ENCODE measurements at places on chromosomes 11 and 22. TPM values are rescaled to one million over a fixed set of nuclear protein-coding genes. Genes with fewer than 3 reads are reported as not detected.

DNA sequence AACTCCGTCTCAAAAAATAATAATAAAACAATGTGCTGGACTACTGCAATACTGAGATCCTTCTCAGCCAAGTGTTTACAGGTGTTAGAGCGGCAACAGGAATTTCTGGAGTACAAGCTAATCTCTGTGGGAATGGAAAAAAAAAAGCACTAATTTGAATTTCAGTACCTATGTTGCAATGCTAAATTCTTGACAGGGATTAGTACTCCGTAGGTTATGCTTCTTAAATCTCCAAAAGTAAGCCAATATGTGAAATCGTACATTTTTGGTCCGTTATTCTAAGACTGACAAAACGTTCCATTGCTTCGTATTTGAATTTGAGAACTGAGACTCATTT, 1.1 kb downstream of the ATL3 start:
- no peak for DNase-seq

- DNase-seq = no peak
Measured at GRCh38 chr11:74100231-74100630, 70.6 kb downstream of the C2CD3 start.

DNA sequence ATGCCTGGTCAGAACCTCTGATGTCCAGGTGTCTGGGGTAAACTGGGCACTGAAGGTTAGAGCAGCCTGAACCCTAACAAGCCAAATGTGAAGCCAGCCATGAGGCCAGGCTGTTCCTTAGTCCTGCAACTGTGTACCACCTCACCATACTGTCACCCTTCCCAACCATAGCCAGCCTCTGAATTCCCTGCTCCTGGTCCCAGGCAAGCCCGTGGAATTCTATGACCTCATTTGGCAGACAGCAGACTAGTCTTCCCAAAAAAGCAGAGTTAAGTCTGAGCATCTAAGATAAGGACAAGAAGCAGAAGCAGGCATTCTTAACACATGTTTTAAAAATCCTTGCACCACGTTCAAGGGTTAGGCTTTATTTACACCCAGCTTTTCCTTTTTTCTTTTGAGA, 134.8 kb downstream of the C11orf58 start:
- DNase-seq = no peak

DNA sequence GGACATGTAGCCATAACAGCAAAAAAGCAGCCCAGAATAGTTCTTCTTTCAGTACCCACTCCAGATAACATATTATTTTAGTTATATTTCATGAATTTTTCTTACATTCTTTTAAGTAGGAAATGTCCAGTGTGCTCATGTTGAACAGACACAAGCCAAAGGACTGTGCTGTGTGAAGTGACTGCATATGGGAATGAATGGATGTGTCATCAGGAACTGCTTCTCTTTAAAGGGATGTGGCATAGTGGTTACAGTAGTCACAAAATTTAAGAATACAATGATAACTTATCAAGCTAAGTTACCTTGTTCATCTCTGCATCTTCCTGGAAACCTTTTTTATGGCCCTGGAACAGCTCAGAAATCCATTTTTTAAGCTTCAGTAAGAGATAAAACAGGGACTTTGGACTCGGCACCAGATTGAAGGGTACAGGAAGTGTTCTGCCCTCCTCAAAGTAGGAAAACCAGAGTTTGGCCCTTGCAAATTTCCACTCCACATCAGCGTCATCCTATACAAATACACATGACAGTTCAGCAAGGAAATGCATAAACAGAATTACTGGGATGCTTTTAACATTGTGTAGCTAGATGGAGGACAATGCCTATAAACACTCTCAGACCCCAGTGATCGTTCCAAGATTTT, 112.8 kb downstream of the TRPC6 start:
- DNase-seq = peak; percentile 42

GRCh38 chr11:102831489-102832440, 11.6 kb downstream of the MMP3 start:
- no peak for DNase-seq

MAPK8IP1 gene
- polyA plus RNA-seq = 5.6 TPM

Data from AG04450 (cell line).